Glutamatergic neuron (in vitro differentiated cells): ENCODE measurements at places on chromosomes 5 and 9. TPM values are rescaled to one million over a fixed set of nuclear protein-coding genes. Genes with fewer than 3 reads are reported as not detected.

DNA sequence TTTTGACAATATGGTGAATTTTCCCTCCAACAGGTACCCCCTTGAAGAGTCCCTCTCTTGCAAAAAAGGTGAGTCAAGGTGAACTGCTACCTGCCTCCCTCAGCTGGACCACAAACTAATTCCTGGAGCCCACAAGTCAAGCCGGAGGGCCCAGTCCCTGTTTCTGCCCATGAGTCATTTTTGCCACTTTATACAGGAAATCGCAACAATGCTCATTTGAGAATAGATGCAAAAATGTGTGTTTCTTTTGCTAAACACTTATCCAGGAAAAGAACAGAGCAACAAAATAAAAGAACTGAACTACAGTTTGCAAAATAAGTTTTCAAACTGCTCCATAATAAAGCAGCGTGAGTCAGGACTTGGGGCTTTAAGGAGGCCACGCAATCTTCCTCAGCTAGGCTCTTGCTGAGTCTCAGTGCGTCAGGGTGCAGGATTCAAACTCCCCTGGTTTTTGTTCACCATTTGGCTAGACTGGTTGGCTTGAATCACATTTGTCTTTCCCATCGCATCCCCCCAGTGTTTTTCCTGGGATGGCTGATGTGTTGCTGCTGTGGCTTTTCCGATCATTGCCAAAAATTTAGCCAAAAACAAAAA, 102.7 kb downstream of the GOLPH3 start:
- no peaks in the 10 kb centered on the region for H3K4me1 ChIP-seq
- H3K36me3 ChIP-seq: peaks cover 6% of the 10 kb centered on the region
- H3K27ac ChIP-seq: no peak overlapping the region
- H3K27me3 ChIP-seq: no peaks in the 10 kb centered on the region
- no peak overlapping the region for H3K4me3 ChIP-seq
- no peak for DNase-seq

DNA sequence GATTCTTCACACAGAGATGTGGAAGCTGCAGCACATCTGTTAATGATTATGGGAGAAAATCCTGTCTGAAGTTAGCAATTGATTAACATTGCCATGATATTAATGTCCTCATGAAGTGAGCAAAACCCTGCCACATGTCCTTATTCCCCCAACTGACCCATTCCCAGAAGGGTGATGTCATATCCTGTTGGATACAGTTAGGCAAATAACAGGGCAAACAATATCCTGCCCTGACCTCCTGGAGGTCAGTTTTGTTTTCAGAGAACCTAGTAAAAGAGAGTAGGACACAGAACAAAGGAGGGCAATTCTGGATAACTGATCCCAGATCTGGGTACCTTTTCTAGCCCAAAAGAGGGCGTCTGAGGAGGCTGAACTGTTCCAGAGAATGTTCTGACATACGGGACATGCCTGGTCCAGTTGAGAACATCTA, 11.0 kb downstream of the ABLIM3 start:
- peak overlapping the region; percentile 93 for H3K27ac ChIP-seq
- H3K4me3 ChIP-seq: no peak overlapping the region
- H3K27me3 ChIP-seq: peaks cover 9% of the 10 kb centered on the region

GRCh38 chr5:96113170-96113939, 151.7 kb upstream of the ELL2 start:
- no peak overlapping the region for H3K27ac ChIP-seq
- no peak overlapping the region for H3K4me3 ChIP-seq
- no peaks in the 10 kb centered on the region for H3K36me3 ChIP-seq
- no peaks in the 10 kb centered on the region for H3K27me3 ChIP-seq
- no peak for DNase-seq
- H3K4me1 ChIP-seq: no peaks in the 10 kb centered on the region

RANBP17 gene
- 25.7 TPM for total RNA-seq

GRCh38 chr9:23598994-23599393, 227.0 kb downstream of the ELAVL2 start:
- peaks cover 13% of the 10 kb centered on the region for H3K36me3 ChIP-seq
- DNase-seq: no peak
- H3K27me3 ChIP-seq: peaks cover 5% of the 10 kb centered on the region

PRUNE2 gene
- total RNA-seq: 63.8 TPM

DNA sequence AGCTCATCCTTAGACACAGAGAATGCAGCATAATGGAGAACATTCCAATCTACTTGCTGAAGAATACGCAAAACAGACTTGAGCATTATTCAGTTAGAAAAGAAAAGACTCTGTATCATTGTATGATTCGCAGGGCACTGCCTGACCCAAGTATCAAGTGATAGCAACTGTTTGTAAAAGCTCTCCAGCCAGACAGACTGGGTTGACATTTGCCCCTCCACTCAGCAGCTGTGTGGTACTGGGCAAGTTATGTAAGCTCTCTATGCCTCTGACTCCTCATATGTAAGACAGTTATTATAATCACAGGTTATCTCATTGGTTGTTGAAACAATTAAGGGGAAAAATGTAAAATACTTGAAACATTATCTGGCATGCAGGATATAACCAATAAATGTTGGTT, 505.0 kb downstream of the ELAVL2 start:
- no peak overlapping the region for H3K4me3 ChIP-seq
- peak overlapping the region; percentile 52 for H3K27ac ChIP-seq
- no peaks in the 10 kb centered on the region for H3K36me3 ChIP-seq
- H3K4me1 ChIP-seq: peaks cover 22% of the 10 kb centered on the region

GRCh38 chr5:59660737-59661136, 232.8 kb downstream of the PDE4D start:
- H3K27ac ChIP-seq: no peak overlapping the region
- peaks cover 1% of the 10 kb centered on the region for H3K27me3 ChIP-seq
- no peaks in the 10 kb centered on the region for H3K36me3 ChIP-seq
- peaks cover 10% of the 10 kb centered on the region for H3K4me1 ChIP-seq
